ENCODE measurements at places on chromosomes 5 and 9.

- no peak for DNase-seq
Observed at GRCh38 chr9:36100532-36100931, 36.0 kb upstream of the GLIPR2 start.

- no peak for DNase-seq
Observed at GRCh38 chr9:2622461-2623287, 1.1 kb downstream of the VLDLR start.

GRCh38 chr5:612498-613424 lies 621 bp downstream of the CEP72 start:
- DNase-seq: no peak

DNA sequence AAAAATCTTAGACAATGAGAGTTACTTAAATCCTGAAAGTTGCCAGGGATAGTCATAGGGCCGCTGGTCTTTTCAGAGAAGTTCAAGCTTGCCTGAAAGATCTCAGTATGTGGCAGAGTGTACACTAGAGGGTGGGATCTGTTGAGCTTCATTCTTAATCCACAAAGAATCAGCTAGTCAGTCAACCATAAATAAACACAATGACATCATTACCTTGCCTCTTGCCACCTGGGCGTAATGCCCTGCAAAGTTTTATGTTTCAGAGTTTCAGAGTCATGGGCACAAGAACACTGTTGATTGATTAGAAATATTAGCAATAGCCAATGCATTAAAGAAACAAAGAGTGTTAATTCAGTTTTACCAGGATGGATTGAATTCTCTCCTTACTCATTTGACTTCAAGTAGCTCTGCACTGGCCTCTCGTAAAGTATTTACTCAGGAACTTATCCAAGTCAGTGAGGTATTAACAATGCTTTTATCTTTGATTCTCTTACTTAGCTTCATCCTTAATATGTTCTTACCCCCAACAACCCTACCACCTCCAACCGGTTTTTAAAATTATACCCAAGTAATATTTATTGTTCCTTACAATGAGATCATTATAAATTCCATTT lies 14.3 kb upstream of the ANXA1 start:
- no peak for DNase-seq

- DNase-seq: no peak
Observed at GRCh38 chr9:121055642-121056143, 5.6 kb upstream of the C5 start.

GRCh38 chr9:29969856-29970647 lies 2396.8 kb upstream of the C9orf72 start:
- DNase-seq: no peak

DNA sequence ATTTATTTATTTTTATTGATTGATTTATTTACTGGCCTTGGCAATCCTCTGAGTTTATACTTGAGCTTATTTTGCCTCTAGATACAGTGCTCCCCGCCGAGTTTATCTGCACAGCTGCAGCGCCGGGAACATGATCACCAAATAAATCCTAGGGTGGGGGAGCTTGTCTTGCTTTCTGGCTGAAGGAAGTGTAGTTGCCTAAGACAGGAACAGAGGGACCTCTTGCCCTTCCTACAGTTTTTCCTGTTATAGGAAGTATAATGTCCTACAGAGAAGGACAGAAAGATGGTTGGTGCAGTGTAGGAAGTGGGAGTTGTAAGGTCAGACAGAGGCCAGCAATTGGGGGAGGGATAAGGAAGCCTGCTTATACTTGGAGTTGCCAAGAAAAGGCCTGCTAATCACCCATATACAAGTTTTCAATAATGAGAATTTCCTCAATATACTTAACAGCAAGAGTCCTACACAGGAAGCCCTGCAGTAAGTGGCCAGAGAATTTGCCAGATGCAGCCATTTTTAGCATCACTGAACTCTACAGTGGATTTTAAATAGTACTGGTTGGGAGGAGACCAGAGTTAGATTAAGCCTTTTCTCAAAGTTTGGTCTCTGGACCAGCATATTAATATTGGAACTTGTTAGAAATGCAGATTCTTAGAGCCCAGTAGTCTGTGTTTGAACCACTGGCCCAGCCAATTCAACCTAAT lies 7.7 kb downstream of the AOPEP start:
- DNase-seq: no peak

DNA sequence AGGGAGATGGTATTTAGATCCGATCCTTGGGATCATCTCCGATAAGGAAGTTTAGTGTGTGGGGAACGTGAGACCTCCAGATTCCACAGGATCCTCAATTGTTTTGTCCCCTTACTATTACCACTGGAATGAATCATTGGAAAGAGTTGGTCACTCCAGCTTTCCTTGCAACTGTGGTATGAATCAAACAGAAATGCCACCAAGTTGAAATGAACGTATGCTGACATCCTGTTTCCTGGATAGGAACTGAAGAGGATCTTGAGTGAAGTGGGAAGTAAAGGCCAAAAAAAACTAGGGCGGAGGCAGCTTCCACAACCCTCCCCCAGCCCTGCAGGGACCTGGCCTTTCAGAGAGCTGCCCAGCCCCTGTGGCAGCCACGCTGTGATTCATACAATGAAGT lies 23.9 kb downstream of the IRX1 start:
- DNase-seq: no peak

DNA sequence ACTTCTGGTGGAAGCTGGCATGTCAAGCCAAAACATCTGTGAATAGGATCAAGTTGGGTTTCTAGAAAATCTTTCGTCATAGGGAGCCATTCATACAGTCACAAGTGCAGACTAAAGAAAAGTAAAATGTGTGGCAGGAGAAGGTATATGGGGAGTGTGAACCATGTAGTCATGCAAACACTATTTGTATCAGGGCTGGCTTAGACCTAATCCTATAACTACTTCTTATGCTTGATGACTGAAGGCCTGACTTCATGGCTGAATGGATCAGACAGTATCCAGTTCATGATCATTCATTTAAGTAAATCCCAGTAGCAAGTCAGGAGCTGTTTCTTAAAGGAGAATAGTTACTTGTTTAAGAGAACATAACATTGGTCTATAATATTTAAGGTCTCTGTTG lies 63.8 kb upstream of the DAPK1 start:
- DNase-seq: no peak
